ENCODE measurements at places on chromosomes 16 and 17.
A peak's percentile ranks its signal among the peaks of the same experiment; 100 is the strongest.

- DNase-seq = no peak
Measured at GRCh38 chr16:77679391-77679790, 42.9 kb upstream of the NUDT7 start.

GRCh38 chr17:56165072-56165641, 11.9 kb downstream of the ANKFN1 start:
- no peak for DNase-seq

DNA sequence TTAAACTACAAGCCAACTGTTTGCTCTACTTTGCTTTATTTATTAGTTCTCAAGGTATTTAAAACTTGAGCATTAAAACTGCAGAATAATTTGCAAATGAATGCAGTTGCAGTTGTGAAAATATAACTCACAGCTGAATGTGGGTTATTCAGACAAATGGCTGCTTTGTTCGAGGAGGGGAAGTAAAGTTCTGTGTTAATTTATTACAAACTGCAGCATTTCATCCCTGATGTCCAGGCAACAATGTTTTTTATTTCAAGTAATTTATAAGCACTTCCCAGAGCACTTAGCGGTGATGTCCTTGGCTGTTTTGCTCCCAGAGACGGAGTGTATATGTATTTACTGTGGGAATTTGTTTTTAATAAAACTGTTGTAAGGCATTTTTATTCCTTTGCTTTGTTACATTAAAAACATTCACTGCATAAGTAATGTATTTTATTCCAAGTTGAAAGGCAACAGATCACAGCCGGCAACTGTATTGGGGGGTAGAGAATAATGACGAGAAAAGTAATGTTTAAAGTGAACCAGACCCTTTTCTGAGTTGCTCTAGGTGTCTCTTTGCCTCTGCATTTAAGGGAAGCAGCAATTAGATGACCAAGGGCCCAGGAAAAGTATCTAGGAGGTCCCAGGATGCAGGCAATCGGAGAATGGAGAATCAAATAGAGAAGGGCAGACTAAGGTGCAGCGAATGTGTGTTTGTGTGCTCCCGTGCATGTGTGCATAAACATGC, 291.2 kb upstream of the SALL1 start:
- no peak for DNase-seq

- DNase-seq = peak; percentile 67
Measured at GRCh38 chr16:22948603-22949368, 134.8 kb downstream of the HS3ST2 start.

Data from activated CD4-positive, alpha-beta T cell treated with anti-CD3 and anti-CD28 coated beads, Interleukin-2, amount 50 U/mL, for 16 hours (primary cell).